ENCODE measurements at places on chromosomes 12 and 14.

- peak; percentile 13 for DNase-seq
Measured at GRCh38 chr12:87920139-87920538, 109.1 kb downstream of the C12orf50 start.

GRCh38 chr12:111304642-111305071 lies 64.2 kb downstream of the PHETA1 start:
- no peak for DNase-seq

- DNase-seq, result no peak
Measured at GRCh38 chr14:69860221-69860620, 19.0 kb upstream of the SMOC1 start.

GRCh38 chr12:108940138-108940537 lies 60.2 kb downstream of the DAO start:
- no peak for DNase-seq

- DNase-seq, result peak; percentile 74
Measured at GRCh38 chr14:91377700-91378652, 39.6 kb downstream of the CCDC88C start.

DNA sequence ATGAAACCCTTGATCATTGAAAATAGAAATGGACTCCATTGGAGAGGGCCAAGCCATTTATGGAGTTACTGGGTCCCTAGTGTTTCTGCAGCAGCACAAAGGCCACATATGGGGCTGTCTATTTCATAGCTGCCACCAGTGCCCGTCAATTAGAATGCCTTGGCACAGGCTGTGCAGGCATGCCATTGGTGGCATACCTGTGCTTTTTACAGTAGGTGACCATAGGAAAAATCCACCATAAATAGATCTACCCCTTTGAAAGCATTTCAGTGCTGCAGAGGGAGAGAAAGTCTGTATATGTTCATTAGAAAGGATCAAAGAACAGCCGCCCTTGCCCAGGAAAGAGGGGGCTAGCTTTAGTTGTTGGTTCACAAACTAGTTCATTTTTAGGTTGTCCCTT lies 13.1 kb downstream of the MYBPC1 start:
- DNase-seq, result no peak

- no peak for DNase-seq
Measured at GRCh38 chr12:46674800-46675199, 151.0 kb downstream of the SLC38A4 start.

- no peak for DNase-seq
Measured at GRCh38 chr14:48900565-48900964, 685.6 kb downstream of the RPS29 start.

- DNase-seq, result no peak
Measured at GRCh38 chr14:100791995-100792394, 33.9 kb upstream of the MEG3 start.

GRCh38 chr14:100237735-100238418 lies 1.1 kb upstream of the YY1 start:
- DNase-seq, result peak; percentile 52

DNA sequence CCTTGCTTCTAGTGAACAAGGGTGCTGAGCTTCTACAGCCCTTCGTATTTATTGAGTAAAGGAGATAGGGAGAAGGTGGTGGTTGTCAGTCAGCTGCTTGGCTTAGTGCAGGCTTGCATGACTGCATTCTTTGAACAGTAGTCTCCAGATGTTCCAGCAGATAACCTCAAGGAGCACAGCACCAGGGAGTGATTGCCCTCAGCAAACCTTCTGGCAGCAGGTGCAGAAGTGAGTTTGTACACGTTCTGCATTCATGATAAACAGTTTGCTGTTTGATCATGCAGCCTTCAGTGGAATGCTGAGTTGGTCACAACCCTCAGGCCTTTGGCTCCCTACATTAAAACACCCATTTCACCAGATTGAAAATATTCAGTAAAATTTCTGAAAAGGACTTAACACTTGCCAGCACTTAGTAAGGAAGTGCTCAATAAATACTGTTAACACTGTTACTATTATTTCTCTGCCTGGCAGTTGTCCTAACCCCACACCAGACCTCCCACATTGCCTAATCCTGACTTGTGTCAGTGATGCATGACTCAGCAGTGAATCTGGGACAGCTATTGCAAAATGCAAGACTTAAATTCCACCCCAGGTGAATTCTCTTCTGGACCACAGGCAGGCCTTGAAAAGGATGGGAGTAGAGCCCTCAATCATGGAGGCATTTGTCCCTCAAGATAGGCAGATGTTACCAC lies 18.9 kb upstream of the CARMIL3 start:
- DNase-seq, result no peak

DNA sequence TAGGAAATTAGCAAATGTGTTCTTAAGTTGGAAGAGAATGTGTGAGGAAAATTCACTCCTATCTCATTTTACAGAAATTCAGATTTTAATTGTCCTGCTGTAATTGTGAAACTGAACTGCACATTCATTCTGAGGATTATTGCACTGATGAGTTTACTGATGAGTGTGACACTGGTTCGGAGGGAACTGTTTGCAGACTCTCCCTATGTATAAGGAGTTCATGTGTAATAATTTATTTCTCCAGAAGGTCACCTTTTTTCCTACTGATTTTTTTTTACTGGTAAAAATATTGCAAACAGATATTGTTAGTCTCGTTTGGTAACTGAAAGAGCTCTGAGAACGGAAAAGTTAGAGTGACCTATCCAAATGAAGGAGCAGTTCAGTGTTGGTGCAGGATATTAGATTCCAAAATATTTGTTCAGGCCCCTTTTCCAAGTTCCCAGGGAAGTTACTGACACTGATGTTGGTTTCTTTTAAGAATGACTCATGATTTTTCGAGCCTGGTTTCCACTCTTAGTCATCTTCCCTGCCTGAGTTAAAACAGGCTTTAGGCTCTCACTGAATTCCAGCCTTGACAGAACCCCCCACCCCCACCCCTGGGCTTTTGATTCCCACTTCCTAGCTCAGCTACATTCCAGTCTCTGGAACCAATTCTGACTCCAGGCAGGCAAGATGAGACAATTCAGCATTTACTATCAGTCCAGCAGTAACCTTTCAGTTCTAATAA lies 18.4 kb downstream of the ANO6 start:
- no peak for DNase-seq

DNA sequence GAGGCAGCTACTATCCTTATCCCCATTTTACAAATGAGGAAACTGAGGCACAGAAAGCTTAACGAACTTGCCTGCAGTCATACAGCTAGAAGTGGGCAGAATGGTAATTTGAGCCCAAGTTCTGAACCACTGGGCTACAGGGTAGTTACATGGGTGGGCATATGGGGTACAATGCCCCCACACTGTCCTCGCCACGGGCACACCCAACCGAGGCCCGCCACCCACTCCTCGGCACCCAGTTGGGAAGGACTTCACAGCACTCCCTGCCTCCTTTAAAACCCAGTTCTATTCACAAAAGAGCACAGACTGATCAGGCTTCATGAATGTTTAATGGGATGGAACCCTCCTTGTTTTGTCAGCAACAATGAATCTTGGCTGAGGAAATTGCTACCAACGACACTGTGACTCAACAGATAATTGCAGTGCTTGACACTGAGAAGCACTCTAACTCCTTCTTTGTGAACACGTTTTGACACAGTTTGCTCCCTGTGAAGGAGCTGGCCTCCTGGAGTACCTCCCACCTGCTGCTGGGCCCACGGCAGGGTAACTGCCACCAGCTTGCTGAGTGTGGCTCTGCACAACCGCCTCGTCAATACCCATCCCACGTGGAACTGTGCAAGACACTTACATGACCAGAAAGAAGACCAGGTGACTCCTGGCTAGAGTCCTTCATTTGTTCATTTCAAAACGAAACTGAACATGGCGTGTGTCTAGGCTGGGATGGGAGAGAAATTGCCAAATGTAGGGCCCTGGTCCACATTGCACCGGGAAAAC lies 63.5 kb downstream of the CLMN start:
- no peak for DNase-seq

GRCh38 chr14:70808416-70809224 lies 693 bp downstream of the MAP3K9 start:
- no peak for DNase-seq

DNA sequence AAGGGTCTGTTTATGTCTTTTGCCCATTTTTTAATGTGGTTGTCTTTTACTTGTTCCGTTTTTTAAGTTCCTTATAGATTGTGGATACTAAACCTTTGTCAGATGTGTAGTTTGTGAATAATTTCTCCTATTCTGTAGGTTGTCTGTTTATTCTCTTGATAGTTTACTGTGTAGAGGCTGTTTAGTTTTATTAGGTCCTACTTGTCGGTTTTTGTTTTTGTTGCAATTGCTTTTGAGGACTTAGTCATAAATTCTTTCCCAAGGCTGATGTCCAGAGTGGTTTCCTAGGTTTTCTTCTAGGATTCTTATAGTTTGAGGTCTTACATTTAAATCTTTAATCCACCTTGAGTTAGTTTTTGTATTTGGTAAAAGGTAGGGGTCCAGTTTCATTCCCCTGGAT lies 33.9 kb downstream of the SLC39A9 start:
- DNase-seq, result no peak

DNA sequence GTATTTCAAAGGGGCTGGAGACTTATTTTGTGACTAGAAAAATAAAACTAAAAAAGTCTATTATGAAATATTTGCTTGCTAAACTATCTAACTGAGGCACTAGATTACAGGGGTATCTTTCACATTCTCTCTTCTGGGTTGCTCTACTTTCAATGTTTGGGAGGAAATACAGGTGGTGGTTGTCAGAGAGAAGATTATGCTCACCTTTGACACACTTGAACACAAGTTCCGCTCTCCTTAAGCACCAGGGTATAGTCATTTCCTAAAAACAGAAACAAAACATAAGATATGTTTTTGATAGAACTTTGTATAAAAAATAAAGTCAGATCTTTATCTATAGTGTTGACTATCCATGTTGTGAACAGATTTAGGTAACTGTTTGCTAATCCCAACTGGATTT lies 45.4 kb upstream of the FGF6 start:
- no peak for DNase-seq

- DNase-seq, result no peak
Measured at GRCh38 chr12:105273601-105274000, 37.6 kb upstream of the APPL2 start.

- no peak for DNase-seq
Measured at GRCh38 chr12:64352181-64352580, 38.4 kb downstream of the C12orf56 start.

GRCh38 chr14:24398653-24399446 lies at the start of gene NYNRIN:
Gene NYNRIN (plus strand): TSS chr14:24399003. CDS start chr14:24399247, 244 bp downstream.
- peak; percentile 42 for DNase-seq

- DNase-seq, result no peak
Measured at GRCh38 chr12:6250343-6250742, 50.1 kb downstream of the CD9 start.

DNA sequence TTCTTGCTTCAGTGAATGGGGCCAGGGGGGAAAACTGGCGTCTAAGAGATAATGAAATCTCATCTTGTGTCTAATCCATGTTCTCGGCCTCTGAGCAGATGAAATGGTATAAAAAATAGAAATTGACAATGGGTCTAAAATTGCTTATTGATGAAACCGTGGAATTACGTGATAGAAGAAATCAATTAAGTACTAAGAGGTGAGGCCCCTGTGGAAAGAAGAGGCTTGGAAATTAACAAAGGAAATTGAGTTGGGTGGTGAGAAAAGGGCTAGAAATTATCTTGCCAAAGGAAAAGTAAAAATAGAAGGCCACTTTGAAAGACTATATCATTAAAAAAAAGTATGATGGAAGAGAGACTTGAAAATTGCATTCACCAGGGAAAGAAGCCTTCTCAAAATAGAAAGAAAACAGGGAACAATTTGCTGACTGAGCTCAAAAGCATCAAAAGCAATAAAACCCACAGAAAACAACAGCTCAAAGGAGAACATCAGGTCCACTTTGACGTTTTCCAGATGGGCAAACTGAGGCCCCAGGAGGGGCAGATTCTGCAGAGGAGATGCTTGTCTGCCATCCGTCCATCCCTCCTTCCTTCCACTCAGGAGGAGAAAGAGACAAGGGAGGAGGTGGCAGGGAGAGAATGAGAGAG lies 226.1 kb upstream of the RTL1 start:
- no peak for DNase-seq

DNA sequence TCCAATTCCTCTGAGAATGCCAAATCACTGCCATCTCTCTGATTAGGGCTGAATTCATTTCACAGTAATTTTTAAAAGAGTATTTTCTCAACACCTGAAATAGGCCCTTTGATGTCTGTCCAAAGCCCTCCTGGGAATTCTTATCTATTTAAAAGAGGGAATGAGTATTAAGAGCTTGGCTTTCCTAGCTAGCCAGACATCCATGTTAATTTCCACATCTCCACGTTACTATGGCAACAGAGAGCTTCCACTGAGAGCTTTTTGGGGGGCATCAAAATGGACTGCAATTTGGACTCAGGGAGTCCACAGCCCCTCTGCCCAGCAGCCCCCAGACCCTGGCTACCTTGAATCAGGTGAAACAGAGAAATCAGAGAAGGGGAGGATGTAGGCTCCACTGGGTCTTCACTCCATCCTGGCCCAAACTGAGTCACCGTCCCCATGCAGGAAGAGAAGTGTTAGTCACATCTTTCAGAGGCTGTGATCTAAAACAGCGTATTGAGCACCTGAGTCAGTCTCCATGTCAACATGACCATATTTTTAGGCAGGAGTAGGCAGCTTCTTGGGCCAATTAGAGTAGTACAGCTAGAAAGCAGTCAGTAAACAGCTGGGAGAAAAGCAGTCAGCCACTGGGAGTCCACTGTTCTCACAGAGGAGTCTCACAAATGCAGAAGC lies 7.0 kb upstream of the FICD start:
- no peak for DNase-seq

DNA sequence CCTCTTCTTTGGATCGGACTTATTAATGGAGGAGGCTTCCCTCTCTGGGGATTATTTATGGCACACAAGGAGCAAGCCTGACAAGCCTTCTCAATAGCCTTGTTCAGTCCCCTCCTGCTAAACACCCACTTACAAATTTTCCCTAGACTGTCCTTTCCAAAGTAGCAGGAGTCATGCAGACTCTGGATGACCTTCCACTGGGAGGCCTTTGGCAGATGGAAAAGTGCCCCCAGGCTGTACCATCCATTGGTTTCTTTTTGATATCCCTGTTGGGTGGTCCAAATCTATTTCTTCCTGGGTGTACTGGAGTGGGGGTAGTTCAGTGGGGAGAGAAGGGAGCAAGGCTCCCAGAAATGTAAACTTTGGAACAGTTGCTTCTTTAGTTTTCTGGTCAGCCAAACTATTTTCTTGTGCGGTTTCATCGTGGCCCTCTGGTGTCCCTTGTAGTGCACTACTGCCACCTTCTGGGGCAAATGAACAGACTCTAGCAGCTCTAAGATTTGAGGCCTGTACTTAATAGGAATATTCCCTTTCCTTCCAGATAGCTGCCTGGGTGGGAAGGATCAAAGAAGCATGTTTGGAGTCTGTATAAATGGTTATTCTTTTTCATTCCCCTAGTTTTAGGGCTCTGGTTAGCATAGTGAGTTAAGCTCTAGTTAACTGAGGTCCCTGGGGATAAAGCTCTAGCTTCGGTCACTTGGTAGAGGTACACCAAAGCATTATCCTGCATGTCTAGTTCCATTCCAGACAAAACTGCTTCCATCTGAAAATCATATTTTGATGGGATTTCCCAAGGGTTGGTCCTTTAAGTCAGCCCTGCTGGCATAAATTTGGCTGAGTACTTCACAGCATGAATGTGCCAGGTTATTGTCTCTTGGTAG lies 409.5 kb downstream of the SLC6A15 start:
- peak; percentile 31 for DNase-seq

Data from cerebellar cortex (tissue), 1 donor.